Stimulated activated CD8-positive, alpha-beta memory T cell treated with anti-CD3 and anti-CD28 coated beads, Interleukin-15, amount 100 ng/mL, for 1 hour (primary cell): ENCODE measurements at places on chromosomes 6 and 20.

- no peak for DNase-seq
Observed at GRCh38 chr6:142357879-142358278, 56.1 kb downstream of the ADGRG6 start.

DNA sequence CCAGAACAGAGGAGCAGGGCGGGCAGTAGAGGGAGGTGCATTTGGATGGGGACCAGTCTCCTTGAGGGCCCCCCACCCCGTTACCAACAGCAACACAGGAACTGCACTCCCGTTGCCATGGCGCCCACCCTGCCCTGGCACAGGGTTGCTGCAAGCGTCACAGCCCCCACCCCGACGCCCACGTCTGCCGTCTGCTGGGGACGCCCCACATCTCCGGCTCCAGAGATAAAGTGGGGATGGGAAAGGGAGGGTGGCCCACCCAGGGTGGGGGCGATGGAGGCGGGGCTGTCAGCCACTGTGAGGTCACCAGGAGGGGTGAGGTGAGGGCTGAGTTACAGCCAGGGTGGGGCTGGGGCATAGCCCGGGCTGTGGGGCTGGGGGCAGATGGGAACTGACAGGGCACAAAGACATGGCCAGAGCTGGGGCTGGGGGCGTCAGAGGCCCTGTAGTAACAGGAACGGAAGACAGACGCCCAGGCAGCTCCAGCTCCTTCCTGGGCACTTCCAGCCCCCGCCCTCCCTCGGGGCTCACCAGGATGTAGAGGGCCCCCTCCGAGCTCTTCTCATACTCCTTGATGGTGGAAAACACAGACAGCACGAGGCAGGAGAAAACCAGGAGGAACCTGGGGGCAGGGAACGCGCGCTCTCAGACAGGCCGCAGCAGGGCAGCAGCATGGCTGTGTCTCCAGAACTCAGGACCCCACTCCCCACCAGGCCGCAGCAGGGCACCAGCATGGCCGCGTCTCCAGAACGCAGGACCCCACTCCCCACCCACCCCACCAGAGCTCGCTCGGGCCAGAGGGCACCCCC is 26.0 kb downstream of the KCNQ2 start:
- DNase-seq: no peak

DNA sequence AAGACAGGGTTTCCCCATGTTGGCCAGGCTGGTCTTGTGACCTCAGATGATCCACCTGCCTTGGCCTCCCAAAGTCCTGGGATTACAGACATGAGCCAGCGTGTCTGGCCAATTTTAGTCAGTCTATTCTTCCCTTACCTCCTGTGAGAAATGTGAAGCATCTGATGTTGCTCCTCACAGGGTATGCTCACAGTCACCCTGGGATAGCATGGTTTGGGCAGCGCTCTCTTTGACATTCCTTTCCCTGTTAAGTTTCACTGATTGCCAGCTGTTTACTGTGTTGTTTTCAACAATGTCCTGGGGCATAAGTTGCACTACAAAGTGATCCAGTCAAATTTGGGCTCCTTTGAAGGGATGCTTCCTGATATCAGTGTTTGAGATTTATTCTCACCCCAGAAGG is 13.1 kb downstream of the CDC5L start:
- no peak for DNase-seq

GRCh38 chr6:95128947-95129346 is 448.4 kb upstream of the MANEA start:
- no peak for DNase-seq

DNA sequence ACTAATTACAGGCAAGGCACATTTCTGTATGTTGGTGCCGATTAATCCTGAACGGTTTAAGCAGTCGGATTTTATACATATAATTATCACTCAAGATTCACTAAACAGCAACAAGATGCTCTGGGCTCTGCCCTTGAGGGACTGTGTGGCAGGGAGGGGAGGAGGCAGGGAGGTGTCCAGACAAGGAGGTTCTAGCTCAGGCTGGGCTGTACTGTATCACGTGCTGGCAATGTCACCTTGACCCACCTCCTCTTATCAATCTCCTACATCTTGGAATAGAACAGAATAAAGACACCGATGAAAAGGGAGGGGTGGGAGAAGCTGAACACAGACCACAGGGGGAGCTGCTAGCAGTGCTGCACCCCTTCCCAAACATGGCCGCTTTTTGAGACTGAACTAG is 65.7 kb downstream of the LRFN2 start:
- no peak for DNase-seq

- no peak for DNase-seq
Observed at GRCh38 chr20:53940360-53940702, 130.1 kb downstream of the BCAS1 start.

GRCh38 chr20:54140486-54140885 is 33.3 kb downstream of the CYP24A1 start:
- no peak for DNase-seq

- no peak for DNase-seq
Observed at GRCh38 chr6:36851149-36851614, 11.9 kb upstream of the CPNE5 start.

- no peak for DNase-seq
Observed at GRCh38 chr20:57999465-58000111, 228.9 kb downstream of the ANKRD60 start.

DNA sequence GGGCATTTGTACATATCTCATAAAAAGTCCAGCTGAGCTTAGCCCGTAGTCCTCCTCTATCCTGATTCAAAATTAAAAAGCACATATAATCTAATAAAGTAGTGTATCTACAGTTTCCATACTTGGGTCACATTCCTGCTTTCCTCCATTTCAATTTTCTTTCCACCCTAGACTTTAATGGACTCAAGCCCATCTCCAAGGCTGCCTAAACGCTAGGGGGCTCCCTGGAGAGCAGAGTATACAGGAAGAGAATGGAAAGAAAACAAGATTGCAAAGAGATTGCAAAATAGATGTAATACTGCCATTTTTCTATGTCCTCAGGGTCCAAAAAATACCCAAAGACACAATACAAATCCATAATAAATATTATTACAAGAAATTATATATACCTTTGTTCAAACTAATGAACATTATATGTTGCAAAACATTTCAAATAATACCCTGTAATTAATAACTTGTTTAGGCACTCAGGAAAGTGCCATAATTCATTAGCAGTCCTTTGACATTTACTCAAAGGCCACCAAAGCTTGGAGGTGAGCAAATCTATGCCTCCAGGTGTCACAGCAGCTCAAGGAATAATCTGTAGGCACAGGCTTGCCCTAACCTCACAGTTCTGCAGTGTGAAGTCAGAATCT is 2.4 kb upstream of the MCM3 start:
- DNase-seq: peak; percentile 29

DNA sequence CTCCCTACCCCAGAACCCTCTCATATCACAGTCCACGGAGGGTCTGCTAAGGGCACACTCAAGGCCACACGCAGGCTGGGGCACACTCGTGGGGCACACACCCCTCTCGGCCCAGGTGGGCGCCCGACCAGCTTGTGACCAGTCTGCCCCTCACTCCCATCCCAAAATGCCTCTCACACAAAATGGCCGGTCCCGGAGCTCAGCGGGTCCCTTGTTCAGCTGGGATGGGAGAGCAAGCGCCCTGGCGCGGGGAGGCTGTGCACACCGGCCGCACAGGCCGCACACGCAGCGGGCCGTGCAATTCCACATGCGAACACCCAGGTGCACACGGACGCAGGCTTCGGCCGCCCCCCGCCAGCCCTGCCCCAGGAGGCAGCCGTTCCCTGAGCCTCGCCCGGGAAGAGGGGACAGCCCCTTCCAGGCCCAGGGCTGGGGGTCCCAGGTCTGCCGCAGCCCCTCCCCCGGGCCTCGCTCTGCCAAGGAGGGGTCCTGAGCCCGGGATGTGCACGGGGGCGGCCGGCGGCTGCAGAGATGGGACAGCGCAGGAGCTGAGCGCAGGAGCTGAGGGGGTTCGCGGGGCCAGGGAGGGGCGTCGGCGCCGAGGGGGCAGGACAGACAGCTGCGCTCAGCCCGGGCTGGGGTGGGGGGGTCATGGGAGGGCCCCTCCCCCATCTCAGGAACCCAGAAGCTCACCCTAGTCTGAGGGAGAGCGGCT is 1.3 kb downstream of the KCNQ2 start:
- DNase-seq: no peak

- no peak for DNase-seq
Observed at GRCh38 chr6:38054527-38055202, 235.1 kb downstream of the ZFAND3 start.

GRCh38 chr6:22926790-22927354 is 357.5 kb downstream of the HDGFL1 start:
- no peak for DNase-seq

GRCh38 chr20:37480919-37481318 is 40.1 kb upstream of the NNAT start:
- no peak for DNase-seq

DNA sequence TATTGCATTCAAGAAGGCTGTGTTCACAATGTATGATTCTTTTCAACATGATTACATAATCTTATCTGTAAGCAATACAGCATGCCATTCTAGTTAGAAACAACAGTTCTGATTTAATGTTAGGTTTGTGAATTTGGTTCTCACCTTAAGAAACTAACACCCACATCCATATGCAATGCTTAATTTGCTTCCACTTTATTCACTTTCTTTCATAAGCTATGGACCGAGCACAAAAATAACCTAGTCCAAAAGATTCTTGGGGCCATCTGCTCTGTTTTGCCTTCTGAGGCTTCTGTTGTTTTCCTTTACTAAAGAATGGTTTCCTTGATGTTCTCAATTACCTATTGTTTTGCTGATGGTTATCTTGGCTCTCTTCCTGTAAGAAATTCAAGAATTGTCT is 258.2 kb downstream of the EYS start:
- DNase-seq: no peak

DNA sequence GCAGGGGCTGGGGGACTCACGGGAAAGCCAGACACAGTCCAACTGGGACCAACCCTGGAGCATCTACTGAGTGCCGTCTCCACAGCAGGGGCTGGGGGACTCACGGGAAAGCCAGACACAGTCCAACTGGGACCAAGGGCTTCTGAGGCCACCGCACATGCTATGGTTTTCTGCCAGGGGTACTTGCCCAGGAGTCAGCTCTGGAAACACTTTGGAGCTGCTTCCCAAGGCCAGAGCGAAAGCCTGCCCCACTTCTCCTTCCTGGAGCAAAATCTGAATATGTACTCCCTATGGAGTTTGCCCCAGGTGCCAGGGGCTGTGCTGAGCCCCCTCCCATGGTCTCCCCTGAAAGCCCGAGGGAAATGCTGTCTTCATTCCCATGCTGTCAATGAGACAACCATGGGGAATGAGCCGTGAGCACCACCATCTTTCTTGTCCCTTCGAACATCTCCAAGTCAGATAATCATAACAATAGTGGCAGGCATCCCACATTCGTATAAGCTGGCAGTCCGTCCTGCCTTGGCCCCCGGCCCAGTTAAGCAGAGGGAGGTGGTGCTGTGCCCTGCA is 18.5 kb downstream of the PCK1 start:
- no peak for DNase-seq

GRCh38 chr20:58626051-58626450 is 25.0 kb upstream of the STX16 start:
- DNase-seq: no peak

DNA sequence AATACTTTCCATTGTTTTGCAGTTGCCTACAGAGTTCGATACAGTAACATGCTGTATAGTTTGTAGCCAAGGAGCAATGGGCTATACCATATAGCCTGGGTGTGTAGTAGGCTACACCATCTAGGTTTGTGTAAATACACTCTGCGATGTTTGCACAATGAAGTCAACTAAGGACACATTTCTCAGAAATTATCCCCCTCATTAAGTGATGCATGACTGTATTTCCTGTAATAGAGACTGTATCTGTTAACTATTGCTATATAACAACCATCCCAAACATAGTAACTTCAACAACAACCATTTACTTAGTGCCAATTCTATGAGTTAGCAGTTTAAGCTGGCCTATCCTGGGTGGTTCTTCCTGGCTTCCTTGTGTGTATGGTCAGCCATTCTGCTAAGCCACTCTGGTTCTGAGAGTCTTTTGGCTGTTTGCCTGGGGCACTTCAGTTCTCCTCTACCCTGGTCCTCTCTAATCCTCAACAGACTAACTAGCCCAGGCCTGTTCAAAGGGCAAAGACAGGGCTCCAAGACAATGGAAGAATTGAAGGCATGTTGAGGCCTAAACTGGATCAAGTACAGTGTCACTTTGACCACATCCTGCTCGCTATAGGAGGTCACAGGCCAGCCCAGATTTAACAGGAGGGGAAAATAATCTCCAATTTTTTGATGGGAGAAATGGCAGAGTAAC is 124.0 kb downstream of the PLCB1 start:
- no peak for DNase-seq

- DNase-seq: no peak
Observed at GRCh38 chr20:48456366-48457192, 371.2 kb downstream of the PREX1 start.

- DNase-seq: peak; percentile 32
Observed at GRCh38 chr6:5851261-5851757, 155.4 kb downstream of the NRN1 start.

DNA sequence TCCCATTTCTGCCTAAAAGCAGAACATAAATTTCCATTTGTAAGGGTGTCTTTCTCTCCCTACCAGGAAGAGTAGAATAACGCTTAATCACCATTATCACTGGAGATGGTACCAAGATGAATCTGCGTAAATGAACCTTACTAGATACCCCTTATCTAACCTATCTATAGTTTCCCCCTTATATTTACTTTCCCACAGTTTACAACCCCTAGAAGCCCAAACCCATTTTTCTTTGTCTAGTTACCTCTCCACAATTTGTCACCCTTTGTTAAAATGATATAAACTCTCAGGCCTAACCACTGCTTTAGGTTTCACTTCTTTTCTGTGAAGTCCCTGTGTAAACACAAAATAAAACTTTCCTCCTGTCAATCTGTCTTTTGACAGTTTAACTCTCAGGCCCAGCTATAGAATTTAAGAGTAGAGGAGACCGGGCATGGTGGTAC is 45.5 kb downstream of the PCNA start:
- no peak for DNase-seq

DNA sequence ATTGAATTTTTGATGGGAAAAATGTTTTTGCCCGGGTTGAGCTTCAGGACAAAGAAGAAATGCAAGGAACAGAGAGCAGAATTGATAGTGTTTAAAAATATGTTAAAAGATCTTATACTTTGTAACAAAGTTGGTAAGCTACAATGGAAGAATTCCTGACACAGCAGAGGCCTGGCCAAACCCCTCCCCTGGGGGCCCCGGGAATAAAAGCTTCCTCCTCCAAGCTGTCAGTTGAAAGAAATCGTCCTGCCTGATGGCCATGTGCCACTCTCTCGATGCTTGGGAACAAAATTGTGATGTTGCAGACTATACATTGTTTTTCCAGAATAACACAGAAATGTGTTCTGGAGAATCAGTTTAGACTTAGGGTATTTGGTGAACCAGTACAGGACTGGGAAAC is 14.2 kb upstream of the TOX2 start:
- DNase-seq: no peak

GRCh38 chr20:20018366-20018765 is 1.2 kb downstream of the NAA20 start:
- DNase-seq: no peak

GRCh38 chr6:39948199-39948791 is 14.0 kb upstream of the MOCS1 start:
- no peak for DNase-seq
